ENCODE measurements at places on chromosomes 3 and 15.

DNA sequence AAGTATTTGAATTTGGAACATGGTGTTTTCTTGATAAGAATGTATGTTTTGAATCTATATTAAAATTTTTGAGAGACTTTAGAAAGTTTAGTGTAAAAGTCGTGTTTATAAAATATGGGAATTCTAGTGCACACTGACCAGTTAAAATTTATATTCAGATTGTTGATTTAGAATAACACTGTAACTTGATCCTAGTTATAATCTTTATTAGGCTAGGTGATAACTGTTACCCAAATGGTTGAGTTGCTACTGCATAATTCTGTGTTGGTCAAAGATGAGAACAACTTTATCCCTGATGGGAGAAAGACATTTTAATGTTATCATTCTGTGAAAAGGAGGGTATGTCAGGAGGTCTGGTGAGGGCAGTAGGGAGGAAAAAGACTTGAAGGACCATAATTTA lies 249.3 kb downstream of the UBE2E2 start:
- no peak for DNase-seq

- DNase-seq: no peak
Measured at GRCh38 chr3:175059788-175060187, 200.7 kb downstream of the NAALADL2 start.

GRCh38 chr3:24601066-24601939 lies 106.7 kb upstream of the THRB start:
- DNase-seq: no peak

GRCh38 chr3:150110097-150110496 lies 139.4 kb upstream of the PFN2 start:
- DNase-seq: no peak

- DNase-seq: no peak
Measured at GRCh38 chr15:64013179-64014062, 32.9 kb downstream of the DAPK2 start.

GRCh38 chr3:62046326-62046725 lies 327.0 kb downstream of the FEZF2 start:
- no peak for DNase-seq

DNA sequence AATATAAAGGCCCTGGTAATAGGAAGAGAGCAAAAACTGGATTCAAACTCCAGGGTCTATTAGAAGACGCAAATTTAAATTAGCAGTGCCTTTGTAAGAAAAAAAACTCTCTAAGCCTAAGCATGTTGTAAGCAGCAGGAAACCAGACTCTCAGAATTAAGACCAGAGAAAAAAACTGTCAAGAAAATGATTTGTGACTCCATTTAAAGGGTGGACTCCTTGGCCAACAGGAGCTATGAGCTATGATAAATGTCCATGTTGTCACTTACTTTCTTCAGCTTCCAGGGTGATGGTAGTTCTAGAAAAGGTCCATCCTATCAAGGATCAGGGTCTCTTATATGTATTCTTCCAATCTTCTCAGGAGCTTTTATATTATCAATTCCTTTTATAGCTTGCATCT lies 34.9 kb upstream of the CCDC50 start:
- DNase-seq: no peak

GRCh38 chr3:152241142-152242017 lies 27.3 kb upstream of the MBNL1 start:
- DNase-seq: no peak

GRCh38 chr3:101381809-101382208 lies 61.4 kb upstream of the IMPG2 start:
- peak; percentile 40 for DNase-seq

DNA sequence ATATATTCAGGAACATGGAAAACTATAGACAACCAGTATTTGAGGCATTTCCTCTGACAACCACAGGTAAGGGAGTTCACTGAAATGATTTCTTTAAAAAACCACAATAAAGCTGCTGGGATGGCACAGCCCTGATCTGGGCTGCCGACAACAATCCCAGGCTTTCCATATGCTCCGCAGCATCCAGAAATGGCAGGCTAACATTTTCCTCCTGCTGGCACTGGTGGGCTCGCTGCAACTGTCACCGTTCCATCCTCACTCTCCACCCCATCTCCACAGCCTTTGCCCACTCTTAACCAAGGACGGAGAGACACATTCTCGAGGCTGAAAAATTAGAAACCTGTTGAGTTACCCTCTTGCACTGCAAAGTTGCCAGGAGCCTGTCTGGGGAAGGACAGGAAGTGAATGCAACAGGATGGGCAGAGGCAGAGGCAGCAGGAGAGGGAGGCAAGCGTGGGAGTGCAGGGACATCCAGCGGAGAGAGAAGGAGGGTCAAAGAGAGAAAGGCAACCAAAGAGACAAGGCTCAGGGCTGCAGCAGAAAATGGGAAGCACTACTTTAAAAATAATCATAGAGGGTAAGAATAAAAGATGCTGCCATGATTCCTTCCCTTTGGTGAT lies 79.0 kb upstream of the ARRDC4 start:
- DNase-seq: no peak

GRCh38 chr3:185766329-185767001 lies 58.4 kb downstream of the IGF2BP2 start:
- no peak for DNase-seq

GRCh38 chr3:83683937-83684598 lies 1274.7 kb upstream of the CADM2 start:
- DNase-seq: no peak

GRCh38 chr3:136620436-136620835 lies 131.7 kb downstream of the STAG1 start:
- no peak for DNase-seq

GRCh38 chr3:196013587-196014487 lies 68.1 kb downstream of the TFRC start:
- no peak for DNase-seq

- DNase-seq: no peak
Measured at GRCh38 chr3:156378871-156379270, 176.0 kb downstream of the SSR3 start.

DNA sequence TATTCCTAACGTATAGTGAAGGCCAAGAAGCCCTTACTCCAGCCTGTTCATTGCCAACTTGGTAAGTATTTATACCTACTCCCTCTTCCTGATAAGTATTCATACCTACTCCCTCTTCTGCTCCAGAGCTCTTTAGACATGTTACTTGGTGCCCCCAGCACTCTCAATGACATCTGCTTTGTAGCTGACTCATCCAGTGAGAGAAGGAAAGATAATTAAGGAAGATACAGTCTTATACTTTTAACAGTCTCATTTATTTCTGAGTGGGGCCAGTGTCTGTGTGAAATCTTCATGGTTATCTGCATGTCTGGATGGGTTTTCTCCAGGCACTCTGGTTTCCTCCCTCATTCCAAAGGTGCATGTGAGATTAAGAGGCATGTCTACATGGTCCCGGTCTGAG lies 698.7 kb downstream of the FHIT start:
- DNase-seq: no peak

DNA sequence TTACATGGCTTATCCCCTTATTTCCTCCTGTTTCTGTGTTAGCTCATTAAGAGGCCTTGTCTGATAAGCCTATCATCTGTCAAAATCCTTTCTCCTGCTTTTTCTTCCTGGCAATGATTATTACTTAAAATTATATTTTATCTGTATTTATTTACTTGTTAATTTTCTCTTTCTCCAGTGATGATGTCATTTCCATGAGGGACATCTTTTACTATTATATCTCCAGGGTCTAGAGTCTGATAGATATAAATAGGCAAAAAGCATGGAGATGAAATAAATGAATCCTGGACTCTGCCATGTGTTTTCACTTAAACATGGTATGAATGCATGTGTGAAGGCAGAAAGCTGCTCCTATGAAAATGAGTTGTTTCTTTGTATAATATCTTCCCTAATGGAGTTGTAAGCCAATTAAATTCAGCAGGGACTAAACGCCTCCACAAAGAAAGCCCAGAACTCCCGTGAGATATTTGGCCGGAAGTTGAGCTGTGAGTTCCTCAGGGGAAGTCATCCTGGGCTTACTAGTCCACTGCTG lies 375.2 kb downstream of the TUSC7 start:
- no peak for DNase-seq

GRCh38 chr3:48273594-48274211 lies 32.8 kb downstream of the ZNF589 start:
- peak; percentile 34 for DNase-seq

DNA sequence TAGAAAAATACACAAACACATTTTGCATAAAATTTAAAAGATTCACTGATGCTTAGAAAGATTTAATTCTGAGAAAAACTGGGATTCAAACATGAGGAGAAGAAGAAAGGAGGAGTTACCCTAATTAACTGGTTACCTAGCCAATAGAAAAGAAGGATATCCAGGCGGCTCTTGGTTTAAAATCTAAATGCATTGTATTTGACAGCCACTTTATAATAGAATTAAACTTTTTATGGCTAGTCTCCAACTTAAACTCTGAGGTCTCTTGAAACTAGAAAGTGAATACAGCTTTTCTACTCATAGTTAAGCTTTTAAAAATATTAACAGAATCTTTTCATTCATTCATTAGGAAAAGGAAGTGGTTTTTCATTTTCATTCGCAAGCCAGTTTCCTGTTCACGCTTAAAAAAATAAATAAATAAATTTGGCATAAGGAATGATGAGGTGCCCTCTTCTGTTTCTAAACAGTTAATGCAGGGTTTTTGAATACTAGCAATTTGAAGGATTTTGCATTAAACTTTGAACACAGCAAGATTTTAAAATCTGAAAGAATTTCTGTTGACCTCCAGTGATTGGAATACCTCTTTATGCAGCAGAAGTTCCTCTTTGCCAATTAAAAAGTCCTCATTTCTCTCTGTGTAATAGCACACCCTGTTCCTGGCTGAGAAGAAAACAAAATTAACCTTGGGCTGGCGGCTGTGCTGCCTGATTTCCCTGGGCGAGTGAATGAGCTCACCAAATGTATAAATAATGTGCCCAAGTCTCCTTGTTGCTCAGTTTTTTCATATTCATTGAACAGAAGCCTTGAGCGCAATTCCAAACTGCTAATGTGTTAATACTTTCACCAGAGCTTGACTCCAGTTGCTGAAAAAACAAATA lies 105.1 kb downstream of the ZMAT3 start:
- peak; percentile 67 for DNase-seq

- no peak for DNase-seq
Measured at GRCh38 chr3:30750967-30751366, 143.5 kb downstream of the GADL1 start.

DNA sequence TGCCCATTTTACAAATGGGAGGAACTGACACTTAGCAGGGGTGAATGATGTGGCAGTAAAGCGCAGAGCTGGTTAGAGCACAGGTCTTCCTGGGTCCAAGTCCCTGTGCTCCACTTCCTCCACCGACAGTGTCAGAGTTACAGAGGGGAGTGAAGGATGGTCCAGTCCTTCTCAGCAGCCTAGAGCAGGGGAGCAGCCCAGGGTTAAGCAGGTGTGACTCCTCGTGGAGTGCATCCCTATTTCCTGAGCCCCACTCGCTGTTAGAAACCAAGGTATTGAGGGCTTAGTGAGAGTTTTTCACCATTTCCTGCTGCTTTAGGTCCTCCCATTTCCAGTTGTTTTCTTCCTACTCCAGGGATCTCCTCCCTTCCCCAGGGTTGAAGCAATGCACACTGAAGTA lies 75.4 kb downstream of the GHSR start:
- no peak for DNase-seq
